ENCODE measurements at places on chromosomes 11 and 22. TPM values are rescaled to one million over a fixed set of nuclear protein-coding genes. Genes with fewer than 3 reads are reported as not detected.

PLAAT4 gene
- total RNA-seq = 133 TPM

TMEM179B gene
- 40.0 TPM for total RNA-seq

UPB1 gene
- total RNA-seq = 2.1 TPM

MPPED2 gene
- total RNA-seq = 2.1 TPM

KCNJ11 gene
- 2.3 TPM for total RNA-seq

CTTN gene
- total RNA-seq = 202 TPM

SMIM35 gene
- total RNA-seq = 0.17 TPM

MLC1 gene
- 0.86 TPM for total RNA-seq

- no peak for DNase-seq
These were observed 13.2 kb upstream of the APOL6 start for GRCh38 chr22:35634943-35635540.

- DNase-seq = peak; percentile 59
These were observed 139.3 kb downstream of the FEZ1 start for GRCh38 chr11:125356797-125357196.

DNA sequence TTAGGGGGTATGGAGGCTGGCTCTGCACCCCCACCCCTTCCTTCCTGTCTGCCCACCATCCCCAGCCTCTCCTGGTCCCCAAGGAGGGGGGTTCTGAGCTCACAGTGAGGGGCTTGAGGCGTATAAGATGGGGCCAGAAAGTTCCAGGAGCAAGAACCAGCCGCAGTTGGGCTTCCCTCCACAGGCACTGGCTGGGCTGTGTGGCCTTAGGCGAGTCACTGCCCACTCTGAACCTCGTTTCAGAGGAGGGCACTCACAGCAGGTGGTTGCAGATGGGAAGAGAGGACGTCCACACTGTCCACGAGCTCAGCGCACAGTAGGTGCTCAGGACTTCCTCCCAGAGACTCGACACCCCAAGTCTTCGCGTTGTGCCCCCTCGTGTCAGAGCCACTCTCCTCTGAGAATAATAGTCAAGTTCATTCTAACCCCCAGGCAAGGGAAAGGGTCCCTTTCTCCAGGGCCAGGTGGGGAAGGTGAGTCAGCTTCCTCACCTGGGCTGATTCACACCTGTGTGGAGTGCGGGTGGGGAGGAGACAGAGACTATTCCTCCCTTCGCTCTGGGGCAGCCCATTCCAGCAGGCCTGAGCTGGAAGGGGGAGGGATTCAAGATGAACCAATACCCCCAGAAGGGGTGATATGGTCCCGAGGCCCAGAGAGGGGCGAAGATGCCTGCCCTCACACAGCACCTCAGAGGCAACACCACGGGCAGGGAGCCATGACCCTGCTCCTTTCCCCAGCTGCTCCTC lies 29.3 kb downstream of the RPL3 start:
- DNase-seq = no peak

DNA sequence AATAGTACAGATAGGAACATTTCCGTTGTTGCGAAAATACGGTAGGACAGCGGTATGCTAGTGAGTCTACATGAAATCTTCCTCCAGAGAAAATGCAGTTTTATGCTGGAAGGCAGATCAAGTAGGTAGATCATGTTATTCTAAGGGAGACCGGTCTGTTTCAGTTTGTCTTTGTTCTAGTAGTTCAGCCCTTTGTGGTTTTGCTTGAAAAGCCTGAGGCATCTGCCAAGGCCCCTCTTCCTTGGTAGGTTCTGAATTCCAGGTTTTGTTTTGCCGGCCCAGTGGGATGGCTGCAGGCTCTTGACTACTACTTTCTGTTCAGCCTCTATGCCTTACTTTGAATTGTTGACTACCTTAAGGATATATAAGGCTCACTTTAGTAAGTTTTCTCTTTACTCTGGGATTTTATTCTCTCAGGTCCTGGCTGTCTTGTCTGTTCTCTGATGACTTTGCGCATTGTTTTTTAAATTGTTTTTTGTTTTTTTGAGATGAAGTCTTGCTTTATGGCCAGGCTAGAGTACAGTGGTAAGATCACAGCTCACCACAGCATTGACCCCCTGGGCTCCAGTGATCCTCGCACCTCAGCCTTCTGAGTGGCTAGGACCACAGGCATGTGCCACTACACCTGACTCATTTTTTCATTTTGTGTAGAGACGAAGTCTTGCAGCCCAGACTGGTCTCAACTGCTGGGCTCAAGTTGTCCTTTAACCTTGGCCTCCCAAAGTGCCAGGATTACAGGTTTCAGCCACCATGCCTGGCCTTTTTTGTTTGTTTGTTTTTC lies 53.7 kb downstream of the HIPK3 start:
- DNase-seq = no peak

GRCh38 chr22:38072322-38073149 lies 11.4 kb downstream of the SLC16A8 start:
- no peak for DNase-seq

GRCh38 chr11:124864176-124864891 lies 898 bp upstream of the ROBO3 start:
- DNase-seq = no peak

GRCh38 chr11:64998690-64999431 lies 2.1 kb upstream of the BATF2 start:
- DNase-seq = no peak

- DNase-seq = no peak
These were observed at the start of gene HBD for GRCh38 chr11:5234381-5234834. TSS of gene HBD (minus strand) at chr11:5234483. CDS start at chr11:5234433, 50 bp downstream.

GRCh38 chr22:49792107-49792506 lies 35.6 kb downstream of the BRD1 start:
- DNase-seq = no peak

DNA sequence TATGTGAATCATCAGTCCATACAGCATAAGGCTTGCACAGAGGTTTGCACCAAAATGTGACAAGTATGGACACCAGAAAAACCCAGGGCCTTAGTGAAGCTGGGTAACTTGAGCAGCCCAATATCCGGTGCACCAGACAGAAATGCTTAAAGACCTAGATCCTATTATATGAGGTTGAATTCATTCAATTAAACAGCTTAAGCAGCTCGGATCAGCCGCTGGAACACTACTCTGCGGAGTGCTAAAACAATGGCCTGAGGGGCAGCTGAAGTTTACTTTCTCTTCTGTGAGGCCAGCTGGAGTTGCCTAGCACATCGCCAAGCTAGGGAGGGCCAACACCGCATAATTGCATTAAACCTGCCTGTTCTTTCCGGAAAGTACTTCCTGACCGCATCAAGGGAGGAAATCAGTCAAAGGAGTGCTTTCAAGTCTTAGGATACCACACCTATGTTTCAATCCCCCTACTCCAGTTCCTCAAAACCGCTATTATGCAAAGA lies 17.0 kb upstream of the FAM181B start:
- no peak for DNase-seq

- peak; percentile 17 for DNase-seq
These were observed 687.2 kb downstream of the OPCML start for GRCh38 chr11:132844956-132845696.

DNA sequence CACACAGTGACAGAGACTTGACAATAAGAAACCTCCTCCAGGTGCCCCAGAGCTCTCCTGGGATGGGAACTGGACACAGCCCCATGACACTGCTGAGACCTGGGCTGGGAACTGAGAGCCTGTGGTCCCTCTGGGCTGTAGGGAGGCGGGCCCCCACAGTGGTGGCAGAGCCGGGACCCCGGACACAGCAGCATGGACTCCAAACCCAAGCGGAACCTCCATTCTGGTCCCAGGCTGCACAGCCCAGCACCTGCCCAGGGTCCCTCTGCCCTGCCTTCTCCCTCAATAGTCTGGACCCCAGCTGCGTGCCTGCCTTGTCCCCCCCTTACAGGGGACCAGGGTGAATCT lies 8.4 kb upstream of the APOBEC3H start:
- DNase-seq = no peak

DNA sequence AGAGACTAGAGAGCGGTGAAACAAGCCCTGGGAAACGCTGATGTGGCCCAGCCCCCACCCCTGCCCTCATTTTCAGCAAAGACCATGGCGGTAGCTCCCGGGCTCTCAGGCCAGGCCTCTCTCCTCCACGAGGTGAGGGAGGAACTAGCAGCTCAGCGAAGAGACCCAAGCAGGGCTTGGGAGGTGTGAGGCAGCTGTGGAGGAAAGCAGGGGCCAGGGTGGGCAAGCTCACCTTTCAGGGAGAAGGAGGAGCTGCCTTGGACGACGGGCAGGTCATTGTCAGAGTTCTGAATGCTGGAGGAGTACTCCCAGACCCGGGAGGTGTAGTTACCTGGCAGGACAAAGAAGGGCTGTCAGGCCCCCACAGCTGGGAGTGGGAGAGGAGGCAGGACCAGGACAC lies 19.9 kb downstream of the TRIM29 start:
- DNase-seq = no peak

DNA sequence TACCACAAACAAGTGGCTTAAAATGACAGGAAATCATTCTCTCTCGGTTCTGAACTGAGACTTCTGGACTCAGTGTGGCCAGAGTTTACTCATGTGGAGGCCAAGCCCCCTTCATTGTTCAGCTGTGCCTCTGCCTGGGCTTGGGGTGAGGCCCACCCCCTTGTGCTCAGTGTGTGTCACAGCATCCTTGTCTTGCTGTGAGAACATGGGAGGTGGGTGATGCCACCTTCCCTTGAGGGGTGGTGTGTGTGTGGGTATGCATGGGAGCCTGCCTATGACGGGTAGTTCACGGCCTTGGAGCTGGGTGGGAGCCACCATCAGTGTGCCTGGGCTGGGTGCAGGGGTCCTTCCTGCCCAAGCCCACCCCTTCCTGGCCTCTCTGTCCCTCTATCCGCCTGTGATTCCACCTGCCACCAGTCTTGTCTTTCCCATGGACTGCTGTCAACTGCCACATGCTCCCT lies 101.7 kb downstream of the MORC2 start:
- DNase-seq = no peak

- no peak for DNase-seq
These were observed 1.3 kb upstream of the ZBTB16 start for GRCh38 chr11:114058026-114058706.

DNA sequence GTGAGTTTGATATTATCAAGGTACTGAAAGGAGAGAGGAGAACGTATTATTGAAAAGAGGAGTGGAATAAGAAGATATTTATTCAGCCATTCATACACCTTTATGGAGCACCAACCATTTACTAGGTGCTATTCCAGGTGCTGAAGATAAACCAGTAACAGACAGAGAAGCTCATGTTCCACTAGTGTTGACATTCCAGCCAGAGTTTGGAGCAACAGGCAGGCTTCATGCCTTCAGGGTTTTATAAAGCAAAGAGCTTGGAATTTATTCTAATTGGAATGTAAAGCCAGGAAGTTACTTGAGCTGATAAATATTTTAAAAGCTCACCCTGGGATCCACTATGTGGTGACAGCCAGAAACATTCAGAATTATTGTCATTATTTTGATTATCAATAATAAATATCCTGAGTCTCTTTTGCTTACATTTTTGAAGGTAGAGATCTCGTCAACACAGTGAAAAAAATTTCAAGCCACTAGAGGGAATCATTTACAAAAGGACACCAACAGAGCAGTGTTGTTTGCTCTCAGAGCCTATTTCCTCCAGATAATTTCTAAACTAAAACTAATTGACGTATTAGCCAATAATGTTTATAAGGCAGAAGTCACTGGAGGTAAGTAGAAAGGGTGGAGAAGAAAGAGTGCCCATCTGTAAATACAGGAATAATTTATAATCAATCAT lies 172.0 kb downstream of the KCNA4 start:
- no peak for DNase-seq

GRCh38 chr11:75349521-75350116 lies 1.8 kb downstream of the ARRB1 start:
- no peak for DNase-seq

- DNase-seq = no peak
These were observed 5.0 kb upstream of the MYOD1 start for GRCh38 chr11:17714356-17714854.

DNA sequence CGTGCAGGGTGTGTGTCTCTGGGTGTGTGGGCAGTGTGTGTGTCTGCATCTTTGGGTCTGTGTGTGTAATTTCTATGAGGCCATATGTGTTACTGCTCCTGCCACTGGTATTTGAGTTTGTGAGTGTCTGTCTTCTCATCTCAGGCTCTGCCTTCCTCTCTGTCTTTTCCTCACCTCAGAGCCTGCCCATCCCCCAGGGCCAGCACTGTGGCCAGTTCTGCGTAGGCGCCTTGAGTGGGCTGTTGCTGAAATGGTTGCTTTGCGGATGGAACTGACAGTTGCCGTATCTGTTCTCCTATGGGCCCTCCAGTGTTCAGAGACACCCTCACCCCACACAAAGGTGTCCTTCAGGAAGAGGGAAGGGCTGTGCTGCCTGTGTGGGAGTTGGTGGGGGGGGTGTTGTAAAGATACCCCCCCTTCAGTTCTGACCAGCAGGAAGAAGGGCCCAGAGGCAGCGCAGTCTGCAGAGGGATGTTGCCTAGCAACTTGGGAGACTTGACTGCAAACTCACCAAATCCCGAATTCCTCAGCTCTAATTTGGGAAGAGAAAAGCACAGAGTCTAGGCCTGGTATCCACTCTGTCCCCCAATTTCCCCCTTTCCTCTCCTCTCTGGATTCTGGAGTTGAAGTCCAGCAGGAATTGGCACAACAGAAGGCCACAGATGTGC lies 2.0 kb upstream of the NRGN start:
- DNase-seq = no peak
